ENCODE measurements at places on chromosomes 12 and 14.

GRCh38 chr12:132686825-132687210 lies 324 bp downstream of the POLE start:
- H3K27ac ChIP-seq: peak overlapping the region; percentile 77
- H3K36me3 ChIP-seq: no peaks in the 10 kb centered on the region
- no peak for DNase-seq
- peak overlapping the region; percentile 69 for H3K4me3 ChIP-seq
- H3K4me1 ChIP-seq: peaks cover 25% of the 10 kb centered on the region
- H3K27me3 ChIP-seq: no peaks in the 10 kb centered on the region

DNA sequence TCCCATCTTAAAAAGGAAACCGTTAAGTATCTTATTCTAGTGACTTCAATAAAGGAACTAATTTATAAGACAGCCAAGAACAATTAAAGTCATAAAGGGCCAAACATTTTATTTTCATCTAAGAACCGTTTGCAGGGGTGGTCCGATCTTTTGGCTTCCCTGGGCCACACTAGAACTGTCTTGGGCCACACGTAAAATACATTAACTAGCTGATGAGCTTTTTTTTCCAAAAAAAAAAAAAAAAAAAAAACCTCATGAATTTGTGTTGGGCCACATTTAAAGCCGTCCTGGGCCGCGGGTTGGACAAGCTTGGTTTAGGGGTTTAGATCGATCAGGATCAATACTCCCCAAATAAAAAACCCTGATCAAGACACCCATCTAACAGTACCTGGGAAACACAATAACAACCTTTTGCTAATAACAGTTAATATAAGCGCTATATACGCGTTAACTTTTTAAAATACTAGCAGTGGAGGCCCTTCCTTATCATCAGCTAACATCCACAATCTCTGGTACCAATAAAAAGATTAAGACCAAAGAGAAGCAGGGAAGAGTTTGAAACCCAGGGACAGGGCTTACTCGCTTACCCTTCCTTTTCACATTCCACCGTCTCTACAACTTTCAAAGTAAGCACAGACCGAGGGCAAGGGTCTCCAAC lies 1.1 kb downstream of the NAP1L1 start:
- H3K4me3 ChIP-seq: peak overlapping the region; percentile 88
- H3K27ac ChIP-seq: peak overlapping the region; percentile 95
- H3K4me1 ChIP-seq: peaks cover 64% of the 10 kb centered on the region
- no peaks in the 10 kb centered on the region for H3K36me3 ChIP-seq
- DNase-seq: no peak
- H3K27me3 ChIP-seq: no peaks in the 10 kb centered on the region

DNA sequence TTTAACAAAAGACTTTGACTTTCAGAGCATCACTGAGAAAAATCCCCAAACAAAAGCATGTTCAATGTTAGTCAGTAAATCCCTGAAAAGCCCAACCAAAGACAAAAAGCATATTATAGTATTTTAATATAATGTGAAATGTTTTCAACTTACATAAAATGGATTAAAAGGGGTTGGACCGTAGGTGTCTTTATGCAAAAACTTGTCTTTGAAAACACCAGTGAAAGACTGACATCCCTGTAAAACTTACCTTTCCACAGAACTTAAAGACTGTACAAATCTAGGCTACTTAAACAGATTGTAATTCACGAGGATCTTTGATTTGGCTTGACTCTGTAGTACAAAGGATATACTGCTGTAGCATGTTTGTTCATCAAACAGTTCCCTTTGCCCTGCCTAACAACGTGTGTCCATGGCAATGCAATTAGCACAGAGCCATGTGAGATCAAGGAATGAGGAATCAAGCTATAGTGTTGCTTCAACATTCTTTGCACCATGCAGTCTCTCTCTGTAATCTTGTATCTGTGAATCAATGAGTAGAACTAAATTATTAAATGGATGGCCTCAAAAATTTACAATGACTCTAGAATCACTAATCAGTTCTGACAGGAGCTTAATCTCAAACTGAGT lies 138.5 kb upstream of the SYT1 start:
- DNase-seq: no peak
- no peak overlapping the region for H3K4me3 ChIP-seq
- H3K27ac ChIP-seq: no peak overlapping the region
- H3K27me3 ChIP-seq: no peaks in the 10 kb centered on the region
- H3K4me1 ChIP-seq: no peaks in the 10 kb centered on the region

GRCh38 chr12:133227281-133227852 lies 8.3 kb downstream of the ANHX start:
- no peak overlapping the region for H3K4me3 ChIP-seq
- no peaks in the 10 kb centered on the region for H3K4me1 ChIP-seq
- no peak overlapping the region for H3K27ac ChIP-seq
- DNase-seq: no peak

- no peak for DNase-seq
- no peak overlapping the region for H3K27ac ChIP-seq
- H3K27me3 ChIP-seq: no peaks in the 10 kb centered on the region
- H3K36me3 ChIP-seq: no peaks in the 10 kb centered on the region
- H3K4me1 ChIP-seq: no peaks in the 10 kb centered on the region
Observed at GRCh38 chr12:22333713-22334409, 646 bp downstream of the ST8SIA1 start.
